ENCODE measurements at places on chromosomes 16 and 17. TPM values are rescaled to one million over a fixed set of nuclear protein-coding genes. Genes with fewer than 3 reads are reported as not detected.

- DNase-seq: no peak
Measured at GRCh38 chr17:60354223-60354622, 37.7 kb downstream of the USP32 start.

DNA sequence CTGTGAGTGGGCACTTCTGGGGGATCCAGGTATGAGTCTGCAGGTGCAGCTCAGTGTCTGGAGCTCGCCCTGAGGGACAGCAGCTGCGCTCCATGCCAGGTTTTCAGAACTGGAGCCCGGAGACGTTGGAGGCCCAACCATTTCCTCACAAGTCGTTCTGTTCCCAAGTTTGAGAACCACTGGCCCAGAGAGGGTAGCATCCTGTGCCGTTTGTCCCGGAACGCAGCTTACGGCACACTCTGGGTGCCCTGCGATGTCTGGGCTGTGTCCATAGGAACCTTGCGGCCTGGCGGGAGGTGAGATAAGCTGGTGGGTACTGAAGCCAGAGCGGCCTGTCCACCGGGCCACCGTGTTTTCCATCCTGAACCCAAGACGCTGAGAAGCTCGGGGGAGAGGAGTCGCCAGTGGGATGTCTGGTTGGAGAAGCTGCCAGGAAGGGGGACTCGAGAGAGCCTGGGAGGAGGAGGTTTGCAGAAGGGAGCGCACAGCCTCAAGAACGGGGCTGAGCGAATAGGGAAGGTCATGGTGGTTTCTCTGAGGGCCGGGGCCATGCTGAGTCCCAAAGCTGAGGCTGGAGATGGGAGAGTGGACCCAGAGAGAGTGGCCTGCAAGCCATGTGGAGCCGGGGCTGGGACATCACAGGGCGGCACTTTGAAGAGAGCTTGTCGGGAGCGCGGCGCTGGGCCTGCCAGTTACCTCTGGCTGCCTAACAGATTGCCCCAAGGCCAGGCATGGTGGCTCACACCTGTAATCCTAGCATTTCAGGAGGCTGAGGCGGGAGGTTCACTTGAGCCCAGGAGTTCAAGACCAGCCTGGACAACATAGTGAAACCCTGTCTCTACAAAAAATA is 211.0 kb upstream of the GSE1 start:
- peak; percentile 0 for DNase-seq

DNA sequence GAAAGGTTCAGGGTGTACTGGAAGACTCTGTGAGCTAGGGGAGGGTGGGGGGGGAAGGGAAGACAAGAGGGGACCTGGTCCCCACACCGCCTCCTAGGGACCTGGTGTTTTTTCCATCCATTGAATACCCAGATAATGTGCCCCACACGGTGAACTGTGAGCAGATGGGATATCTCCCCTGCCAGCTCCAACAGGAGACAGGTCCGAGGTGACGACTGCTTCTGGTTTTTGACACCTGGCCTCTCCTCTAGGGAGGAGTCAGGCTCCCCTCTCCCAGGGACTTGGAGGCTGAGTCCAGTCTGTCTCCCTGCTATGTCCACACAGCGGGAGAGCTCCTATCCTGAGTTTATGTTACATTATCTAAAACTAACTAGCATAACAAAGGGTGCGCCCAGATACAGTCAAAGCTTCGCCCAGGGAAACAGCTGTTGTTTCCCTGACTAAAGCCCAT is 1.8 kb downstream of the MARVELD3 start:
- DNase-seq: no peak

- peak; percentile 84 for DNase-seq
Measured at GRCh38 chr17:4947411-4948165, 742 bp downstream of the PFN1 start.

- no peak for DNase-seq
Measured at GRCh38 chr16:56102183-56102686, 89.1 kb upstream of the GNAO1 start.

DNA sequence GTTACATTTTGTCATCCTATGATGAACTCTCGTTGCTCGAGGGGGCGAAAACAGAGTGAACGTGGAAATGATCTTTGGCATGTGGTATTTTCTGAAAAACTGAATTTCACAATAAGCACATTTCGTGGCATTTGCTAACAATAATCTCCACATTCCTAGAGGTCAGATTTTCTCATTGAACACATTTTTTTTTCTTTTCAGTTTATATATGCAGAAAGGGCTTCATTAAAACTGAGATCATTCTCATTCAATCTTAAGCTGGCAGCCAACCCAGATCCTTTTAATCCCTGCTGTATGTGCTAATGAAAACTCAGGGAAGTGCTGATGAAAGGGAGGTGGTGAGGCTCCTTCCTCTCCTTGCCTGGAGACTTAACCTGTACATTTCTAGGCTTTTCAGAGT is 52.6 kb downstream of the PRKCA start:
- DNase-seq: no peak

DNA sequence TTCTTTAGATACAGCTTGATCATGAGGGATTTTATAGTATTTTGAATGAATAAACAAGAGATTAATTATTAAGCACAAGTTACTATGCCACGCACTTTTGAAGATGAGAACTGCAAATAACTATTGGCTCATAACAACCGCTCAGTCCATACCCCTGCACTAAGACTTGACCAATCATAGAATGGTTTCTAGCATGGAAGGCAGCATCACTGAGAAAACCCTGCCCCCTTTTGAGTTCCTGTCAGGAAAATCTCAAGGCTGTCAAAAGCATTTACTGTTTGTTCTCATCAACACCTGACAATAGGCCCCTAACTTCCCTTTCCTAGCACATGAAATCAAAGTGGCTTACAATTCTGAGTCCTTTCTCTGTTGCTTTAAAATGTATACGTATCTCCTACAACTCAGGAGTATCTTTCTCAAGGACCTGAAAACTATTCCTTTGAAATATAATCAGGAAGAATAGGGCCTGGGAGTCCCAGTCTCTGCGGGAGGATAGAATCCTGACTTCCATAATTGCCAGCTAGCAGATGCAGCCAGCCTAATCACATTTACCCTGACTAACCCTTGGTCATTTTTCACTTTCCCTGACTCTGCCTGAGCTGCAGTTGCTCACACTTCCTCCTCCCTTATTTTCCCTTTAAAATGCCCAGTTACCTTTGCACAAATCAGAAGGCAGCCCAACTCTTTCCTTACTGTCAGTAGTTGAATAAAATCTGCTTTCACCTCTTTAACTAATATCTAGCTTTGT is 9.1 kb upstream of the MMD start:
- DNase-seq: no peak

- DNase-seq: peak; percentile 33
Measured at GRCh38 chr17:66331038-66331816, 28.8 kb downstream of the PRKCA start.

GRCh38 chr16:17380613-17381012 is 90.1 kb downstream of the XYLT1 start:
- DNase-seq: no peak

DNA sequence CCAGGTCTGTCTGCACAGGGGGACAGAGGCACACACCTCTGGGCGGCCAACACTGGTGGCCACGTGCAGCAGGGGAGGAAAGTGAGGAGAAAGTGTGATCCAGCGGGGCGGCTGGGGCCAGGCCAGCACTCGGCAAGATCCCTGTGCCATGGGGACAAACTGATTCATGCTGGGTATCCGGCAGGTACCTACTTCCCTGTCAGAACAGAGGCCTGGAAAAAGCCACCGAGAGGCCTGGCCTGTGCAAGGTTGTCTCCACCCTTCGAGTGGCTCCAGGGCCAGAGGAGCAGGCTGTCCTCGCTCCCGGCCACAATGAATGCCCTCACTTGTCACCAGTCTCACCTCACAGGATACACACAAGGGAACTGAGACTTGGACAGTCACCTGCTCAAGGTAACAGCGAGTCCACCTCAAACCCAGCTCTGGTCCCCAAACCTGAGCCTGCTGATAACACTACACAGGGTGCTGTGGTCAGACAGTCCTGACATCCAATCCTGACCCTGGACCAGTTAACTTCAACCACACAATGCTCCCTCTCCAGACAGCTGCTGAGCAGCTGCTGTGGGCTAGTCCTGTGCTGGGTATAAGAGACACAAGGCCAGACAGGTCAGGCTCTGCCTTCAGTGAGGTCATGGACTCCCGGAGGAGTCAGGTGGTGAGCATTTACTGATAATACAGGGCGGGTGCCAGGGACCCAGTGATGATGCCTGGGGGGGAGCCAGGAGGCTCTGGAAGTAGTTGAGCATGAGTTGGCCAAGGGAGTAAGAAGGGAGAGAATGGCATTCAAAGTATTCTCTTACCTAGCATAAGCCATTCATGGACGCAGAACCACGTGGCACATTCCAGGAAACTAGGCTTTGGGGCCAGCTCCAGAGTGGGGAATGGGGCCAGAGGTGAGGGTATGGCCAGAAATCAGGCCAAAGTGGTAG is 53.0 kb downstream of the VAC14 start:
- no peak for DNase-seq

GRCh38 chr16:72242757-72243156 is 70.8 kb upstream of the PMFBP1 start:
- DNase-seq: no peak

GRCh38 chr16:59758848-59759247 is 1024.7 kb upstream of the GOT2 start:
- no peak for DNase-seq

GRCh38 chr16:56424791-56425438 is 430 bp downstream of the AMFR start:
- peak; percentile 57 for DNase-seq

DNA sequence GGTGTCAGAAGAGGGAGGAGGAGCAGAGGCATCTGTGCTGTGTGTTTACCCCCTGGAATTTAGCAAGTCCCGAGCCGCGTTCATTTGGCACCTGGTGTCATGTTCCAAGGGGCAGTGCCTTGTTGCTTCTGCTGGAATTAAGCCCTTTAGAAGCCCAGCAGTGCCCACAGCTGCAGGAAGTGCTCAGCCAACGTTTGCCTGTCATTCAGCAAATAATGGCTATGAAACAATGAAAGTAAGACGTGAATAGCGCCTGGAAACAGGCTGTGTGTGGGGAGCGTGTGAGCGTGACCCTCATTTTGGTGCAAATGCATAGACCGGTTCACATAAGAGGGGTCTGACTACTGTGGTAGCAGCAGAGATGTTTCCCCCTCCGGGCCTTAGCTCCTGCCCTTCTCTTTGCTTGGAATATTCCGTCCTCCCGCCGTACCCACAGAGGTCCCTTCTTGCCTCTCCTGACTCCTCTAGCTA is 5.8 kb upstream of the ATP2C2 start:
- no peak for DNase-seq

- DNase-seq: no peak
Measured at GRCh38 chr17:79891113-79891730, 52.0 kb upstream of the CBX4 start.

- no peak for DNase-seq
Measured at GRCh38 chr17:52762147-52762793, 603.8 kb upstream of the CA10 start.

- no peak for DNase-seq
Measured at GRCh38 chr16:89779231-89779908, 37.1 kb downstream of the FANCA start.

DNA sequence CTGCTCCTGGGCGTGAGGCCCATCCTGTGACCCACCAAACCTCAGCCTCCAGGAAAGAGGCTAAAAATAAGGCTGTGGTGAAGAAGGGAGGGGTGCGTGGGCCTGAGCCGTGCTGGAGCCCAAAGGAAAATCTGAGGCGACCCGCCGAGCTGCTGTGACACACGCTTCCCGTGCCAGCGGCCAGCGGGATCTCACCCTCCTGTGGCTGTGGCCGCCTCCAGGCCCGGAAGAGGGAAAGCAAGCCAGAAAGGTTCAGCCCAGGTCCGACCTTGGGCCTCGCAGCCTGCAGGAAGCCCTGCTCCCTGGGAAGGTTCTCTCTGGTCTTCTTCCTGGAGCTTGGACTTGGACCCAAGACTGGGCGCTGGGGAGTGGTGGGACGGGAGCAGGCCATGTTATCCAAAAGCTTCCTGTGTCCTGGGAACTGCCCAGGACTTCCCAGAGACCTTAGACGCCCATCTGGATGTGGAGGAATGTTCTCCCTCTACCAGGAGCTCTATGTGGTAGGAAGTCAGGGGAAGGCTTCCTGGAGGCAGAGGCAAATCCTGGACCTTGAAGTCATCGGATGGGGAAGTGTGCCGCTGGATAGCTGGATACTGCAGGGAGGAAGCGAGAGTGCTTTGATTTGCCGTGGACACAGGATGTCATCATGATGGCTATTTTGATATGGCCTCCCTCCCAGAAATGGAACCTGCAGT is 11.4 kb downstream of the SPNS2 start:
- no peak for DNase-seq

DNA sequence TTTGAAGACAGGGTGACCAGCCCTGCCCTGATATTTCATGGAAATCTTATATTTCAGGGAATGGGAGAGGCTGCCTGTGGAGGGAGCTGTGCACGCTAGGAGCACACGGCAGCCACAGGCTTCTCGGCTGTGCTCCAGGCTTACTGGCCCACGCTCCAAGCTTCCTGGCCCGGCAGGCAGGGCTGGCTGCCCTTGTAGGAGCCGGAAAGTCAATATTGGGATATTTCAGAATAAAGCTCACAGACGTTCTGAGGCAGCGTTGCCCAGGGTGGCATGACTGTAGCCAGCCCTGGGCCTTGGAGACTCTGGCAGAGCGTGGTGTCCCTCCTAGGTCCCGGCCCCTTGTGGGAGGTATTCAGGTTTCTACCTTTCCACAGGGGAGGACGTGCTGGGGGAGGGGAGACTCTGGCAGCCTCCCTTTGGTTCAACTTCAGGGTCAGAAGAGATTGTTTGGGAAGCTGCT is 95.6 kb downstream of the NPIPB11 start:
- no peak for DNase-seq

DNA sequence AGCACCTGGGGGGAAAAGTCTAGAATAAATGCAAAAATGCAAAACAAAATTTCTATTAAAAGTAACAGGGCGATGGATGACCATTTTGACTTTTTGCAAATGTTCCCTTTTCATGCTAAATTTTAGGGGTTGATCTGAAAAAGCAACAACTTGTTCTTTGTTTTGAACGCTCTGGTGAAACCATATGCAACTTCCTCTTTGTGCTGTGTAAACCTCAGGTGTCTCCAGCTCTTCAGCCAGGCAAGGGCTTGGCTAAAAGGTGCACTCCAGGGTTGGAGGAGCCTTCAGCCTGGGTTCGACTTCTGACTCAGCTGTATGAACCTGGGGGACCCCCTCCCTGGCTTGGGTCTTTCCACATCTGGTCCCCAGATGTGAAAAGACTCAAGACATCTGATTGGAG is 9.5 kb downstream of the IRF8 start:
- DNase-seq: no peak

FAM20A gene
- not detected for total RNA-seq

PRAC2 gene
- total RNA-seq: not detected

KRTAP1-1 gene
- total RNA-seq: not detected

ABCC3 gene
- total RNA-seq: not detected

DPEP1 gene
- not detected for total RNA-seq

TOM1L1 gene
- total RNA-seq: 1.00 TPM

ALOX12B gene
- 4.1 TPM for total RNA-seq

AIPL1 gene
- total RNA-seq: not detected

TPPP3 gene
- total RNA-seq: not detected

NSRP1 gene
- total RNA-seq: 34.7 TPM
